HT-29 (cell line): ENCODE measurements at places on chromosomes 4 and X. TPM values are rescaled to one million over a fixed set of nuclear protein-coding genes. Genes with fewer than 3 reads are reported as not detected.

DNA sequence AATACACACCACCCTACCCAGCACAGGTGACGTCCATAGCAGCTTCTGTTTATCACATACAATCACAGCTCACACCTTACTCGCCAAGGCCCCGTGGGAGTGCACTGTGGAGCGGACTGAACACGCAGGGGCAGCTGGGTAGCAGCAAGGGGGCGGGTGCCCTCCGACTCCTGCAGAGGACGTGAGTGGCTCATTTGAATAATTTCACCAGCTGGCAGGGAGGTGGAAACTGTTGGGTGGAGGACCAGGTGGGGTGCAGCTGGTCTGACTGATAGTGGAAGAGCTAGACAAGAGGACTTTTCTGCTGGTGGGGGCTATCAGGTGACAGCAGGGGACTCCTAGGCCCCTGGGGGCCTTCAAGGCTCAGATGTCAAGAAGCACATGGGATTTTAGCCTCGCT lies 16.3 kb downstream of the MAN2B2 start:
- DNase-seq = no peak

DNA sequence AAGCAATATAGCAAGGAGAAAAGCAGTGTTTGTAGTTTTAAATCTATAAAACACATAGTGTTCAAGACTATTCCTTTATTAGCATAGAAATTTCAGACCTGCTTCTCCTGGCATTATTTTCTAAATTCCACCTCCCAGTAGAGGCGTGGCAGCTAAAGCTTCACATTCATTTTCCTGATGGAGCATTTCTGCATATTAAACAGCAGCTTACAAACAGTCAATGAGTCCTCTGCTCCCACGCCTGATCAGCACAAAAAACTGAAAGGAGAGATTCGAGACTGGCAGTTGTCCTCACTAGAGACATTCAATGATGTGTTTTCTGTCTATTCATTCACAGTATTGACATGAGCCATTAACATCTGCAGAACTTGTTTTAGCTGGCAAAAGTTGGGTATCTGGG lies 61.4 kb downstream of the SHISA3 start:
- no peak for DNase-seq

GRCh38 chr4:41061482-41062185 lies 152.7 kb downstream of the APBB2 start:
- no peak for DNase-seq

DNA sequence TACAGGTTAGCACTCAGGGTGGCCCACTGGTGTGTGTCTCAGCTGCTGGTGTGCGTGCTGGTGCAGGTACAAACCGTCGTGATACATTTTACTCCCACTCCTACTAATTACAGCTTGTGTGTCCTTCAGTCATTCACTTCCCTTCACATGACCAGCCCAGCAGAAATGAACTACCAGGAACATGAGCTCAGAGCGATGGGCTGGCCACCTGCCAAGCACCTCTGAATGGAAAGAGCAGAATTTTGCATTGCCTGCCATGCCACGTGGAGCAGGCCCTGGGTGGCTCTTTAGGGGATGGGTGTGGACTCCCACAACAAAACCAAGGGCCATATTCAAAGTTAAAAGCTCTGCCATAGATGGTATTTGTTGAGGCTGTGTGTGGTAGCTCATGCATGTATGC lies 58.9 kb upstream of the PGM2 start:
- DNase-seq = peak; percentile 10

DNA sequence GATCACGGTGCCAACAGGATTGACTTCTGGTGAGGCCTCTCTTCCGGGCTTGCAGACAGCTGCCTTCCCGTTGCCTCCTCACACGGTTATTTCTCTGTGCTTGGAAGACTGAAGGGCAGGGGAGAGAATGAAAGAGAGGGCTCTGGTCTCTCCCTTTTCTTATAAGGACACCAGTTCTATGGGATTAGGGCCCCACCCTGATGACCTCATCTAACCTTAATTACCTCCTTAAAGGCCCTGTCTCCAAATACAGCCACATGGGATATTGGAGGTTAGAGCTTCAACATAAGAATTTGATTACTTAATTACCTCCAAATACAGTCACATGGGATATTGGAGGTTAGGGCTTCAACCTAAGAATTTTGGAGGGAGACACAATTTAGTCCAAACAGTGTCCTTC lies 46.5 kb downstream of the EVC start:
- DNase-seq = no peak

DNA sequence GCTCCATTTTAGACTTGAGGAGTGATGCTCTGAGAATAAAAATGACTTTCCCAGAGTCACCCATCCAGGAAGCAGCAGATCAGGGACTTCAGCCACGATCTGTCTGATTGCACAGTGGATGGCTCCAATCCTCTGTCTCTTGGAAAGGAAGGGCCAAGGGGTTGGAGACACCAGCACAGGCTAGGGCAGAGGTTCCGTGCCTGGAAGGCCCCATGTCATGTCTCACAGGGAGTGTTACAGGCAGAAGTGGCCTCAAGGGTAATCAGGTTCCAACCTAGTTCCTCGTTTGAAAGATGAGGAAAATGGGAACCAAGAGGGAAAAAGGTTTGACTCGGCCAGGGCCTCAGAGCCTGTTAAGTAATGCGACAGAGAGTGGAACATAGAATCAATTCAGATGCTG lies 160.0 kb downstream of the EFNB1 start:
- DNase-seq = no peak

DNA sequence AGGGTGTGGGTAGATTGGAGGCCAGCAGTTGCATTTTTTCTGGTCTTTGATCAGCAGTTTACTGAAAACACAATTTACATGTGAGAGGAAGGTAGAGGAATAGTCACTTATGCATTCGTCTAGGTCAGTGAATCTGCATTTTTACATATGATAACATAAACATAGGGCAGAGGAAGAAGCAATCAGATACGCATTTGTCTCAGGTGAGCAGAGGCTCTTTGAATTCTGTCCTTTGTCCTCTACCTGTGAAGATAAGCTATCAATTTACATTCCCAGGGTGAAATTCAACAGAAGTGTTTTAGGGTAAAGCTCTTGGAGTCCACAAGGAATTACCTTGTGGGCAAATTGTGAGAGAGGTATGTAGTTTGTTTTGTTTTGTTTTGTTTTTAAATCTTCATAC lies 306.5 kb downstream of the MAGEB5 start:
- DNase-seq = no peak

DNA sequence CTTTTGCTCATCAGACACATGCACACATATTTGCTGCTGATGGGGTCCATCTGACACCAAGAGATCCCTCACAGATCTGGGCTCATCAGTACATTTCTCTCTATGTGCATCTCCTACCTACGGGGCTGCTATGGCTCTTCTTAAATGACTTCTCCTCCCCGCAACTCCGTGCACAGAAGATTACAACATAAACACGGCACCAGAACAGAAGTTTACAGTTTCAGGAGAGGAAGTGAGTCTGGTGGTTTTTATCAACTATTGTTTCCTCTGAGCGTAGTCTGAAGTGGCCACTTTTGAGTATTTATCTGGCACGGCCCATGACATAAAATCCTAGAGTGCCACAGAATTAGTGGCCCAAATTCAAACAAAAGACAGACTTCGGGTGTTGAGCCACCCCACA lies 263.8 kb downstream of the PRDM5 start:
- DNase-seq = no peak

- no peak for DNase-seq
Measured at GRCh38 chrX:41881166-41881565, 42.2 kb downstream of the CASK start.

DNA sequence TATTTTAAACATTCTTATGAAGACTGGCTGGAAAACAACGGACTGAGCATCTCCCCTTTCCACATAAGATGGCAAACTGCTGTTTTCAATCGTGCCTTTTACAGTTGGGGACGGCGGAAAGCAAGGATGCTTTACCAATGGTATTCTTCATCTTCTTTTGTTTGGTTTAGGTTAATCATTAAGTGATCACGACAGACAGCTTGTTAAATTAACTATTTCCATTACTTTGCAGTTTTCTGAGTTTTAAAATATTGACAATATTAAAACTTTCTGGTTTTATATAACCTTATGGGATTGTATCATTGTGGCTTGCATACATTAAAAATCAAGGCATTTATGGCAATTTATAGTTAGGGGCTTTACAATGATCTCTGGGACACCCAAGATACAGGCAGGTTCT lies 3.8 kb downstream of the MBTPS2 start:
- DNase-seq = no peak

- no peak for DNase-seq
Measured at GRCh38 chr4:137648531-137648930, 116.2 kb upstream of the PCDH18 start.

DNA sequence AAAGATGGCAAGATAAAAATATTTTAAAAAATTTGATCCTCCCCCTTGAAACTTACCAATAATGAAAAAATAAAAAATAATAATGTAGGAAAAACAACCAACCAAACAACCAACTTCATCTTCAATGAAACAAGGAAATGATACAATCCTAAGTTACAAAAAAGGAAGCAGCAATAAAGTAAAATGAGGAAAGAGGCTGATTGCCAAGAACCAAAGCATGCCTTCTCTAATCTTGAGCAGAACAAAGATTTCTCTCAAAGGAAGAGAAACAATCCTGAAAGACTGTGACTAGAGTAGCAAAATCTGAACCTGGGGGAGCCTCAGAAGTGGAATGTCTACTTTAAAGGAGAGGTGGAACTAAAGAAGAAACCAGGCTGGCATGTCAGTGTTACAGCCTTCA lies 10.9 kb upstream of the WDFY3 start:
- DNase-seq = no peak

- DNase-seq = peak; percentile 41
Measured at GRCh38 chr4:78379040-78379439, 172.5 kb upstream of the ANXA3 start.

- DNase-seq = no peak
Measured at GRCh38 chr4:17595471-17596005, 18.5 kb downstream of the LAP3 start.

GRCh38 chr4:38360201-38360600 lies 303.8 kb upstream of the KLF3 start:
- DNase-seq = no peak

- DNase-seq = no peak
Measured at GRCh38 chr4:166989886-166990285, 244.4 kb downstream of the SPOCK3 start.

GRCh38 chr4:78119698-78120097 lies 62.6 kb downstream of the FRAS1 start:
- no peak for DNase-seq

GRCh38 chr4:22129454-22130029 lies 181.0 kb upstream of the KCNIP4 start:
- DNase-seq = peak; percentile 72

GRCh38 chr4:5810770-5811430 lies 82.0 kb downstream of the CRMP1 start:
- DNase-seq = no peak

DNA sequence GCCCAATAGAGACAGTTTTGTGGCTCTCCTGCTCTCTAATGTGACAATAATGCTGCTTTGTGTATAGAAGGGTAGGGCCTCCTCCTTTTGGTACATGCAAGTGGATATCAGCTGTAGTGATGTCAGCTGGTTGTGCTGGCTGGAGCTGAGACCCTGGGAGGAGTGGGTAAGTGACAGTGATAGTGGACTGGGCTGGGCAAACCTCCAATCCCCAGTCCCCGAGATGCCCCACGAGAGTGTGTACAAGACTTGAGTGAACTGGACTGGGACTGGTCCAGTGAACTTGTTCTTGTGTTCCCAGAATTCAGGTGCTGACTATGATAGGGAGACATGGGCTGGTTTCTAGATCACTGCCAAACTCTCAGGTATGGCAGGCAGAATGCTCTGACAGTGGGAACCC lies 583.6 kb upstream of the PCDH10 start:
- DNase-seq = no peak

DNA sequence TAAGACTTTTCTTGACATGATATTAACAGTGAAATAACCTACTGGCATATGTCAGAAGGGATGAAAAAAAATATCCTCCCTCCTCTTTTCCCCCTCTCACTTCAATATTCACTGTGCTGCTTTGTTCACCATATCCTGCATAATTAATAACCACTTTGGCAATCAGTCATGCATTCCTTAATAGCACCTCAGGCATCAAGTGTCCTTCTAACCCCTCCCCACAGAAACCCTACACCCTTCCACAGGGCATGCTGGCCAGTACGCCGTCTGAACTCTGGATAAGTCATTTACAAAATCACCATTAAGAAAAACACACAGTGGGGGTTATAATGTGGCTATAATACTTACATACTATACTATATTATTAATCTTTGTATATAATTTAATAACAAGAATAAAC lies 165.9 kb downstream of the PDGFC start:
- DNase-seq = no peak

GRCh38 chrX:1442724-1443367 lies 9.9 kb downstream of the ASMTL start:
- DNase-seq = no peak

DNA sequence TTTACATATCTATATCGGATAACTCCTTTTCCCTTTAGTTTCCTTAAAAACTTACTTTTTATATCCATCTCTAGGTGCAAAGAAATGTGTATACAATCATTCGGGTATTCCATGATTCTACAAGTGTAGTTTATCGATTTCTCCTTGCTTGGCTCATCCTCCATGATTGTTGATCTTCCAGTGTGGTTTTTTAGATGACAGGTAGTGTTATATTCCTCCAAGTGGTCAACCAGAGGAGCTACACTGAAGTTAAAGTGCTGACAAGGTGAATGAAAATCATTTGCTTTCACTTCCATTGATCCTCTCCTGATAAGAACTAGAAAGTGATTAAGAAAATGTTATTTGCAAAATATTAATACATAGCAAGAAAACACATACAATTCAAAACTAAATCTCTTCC lies 38.5 kb downstream of the TMEM156 start:
- no peak for DNase-seq

- DNase-seq = no peak
Measured at GRCh38 chr4:107472265-107472948, 247.6 kb downstream of the PAPSS1 start.

DNA sequence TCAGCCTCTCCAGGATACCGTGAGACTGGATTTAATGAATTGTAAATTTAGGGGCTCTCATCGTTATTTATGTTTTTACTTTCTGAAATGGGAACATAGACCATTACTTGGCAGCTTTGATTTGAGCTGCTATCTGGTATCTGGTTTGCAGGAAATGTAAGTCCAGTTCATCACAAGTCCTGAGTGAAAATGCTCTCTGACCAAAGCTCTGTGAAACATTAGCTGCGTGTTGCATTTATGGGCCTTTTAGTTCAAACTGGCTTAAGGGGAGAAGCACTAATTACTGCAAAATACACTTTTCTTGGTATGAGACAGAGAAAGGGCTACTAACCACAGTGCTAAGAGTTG lies 420 bp downstream of the CC2D2A start:
- no peak for DNase-seq

- DNase-seq = no peak
Measured at GRCh38 chrX:118660085-118660484, 67.3 kb upstream of the IL13RA1 start.

- no peak for DNase-seq
Measured at GRCh38 chr4:112184438-112184837, 39.2 kb downstream of the FAM241A start.

ATP6AP2 gene
- 15.3 and 19.5 TPM in 2 replicates for total RNA-seq

PDE6B gene
- not detected in 2 replicates for total RNA-seq

CDS1 gene
- total RNA-seq = 11.6 and 14.8 TPM in 2 replicates

QRFPR gene
- total RNA-seq = not detected in 2 replicates

BGN gene
- 14.0 and 23.2 TPM in 2 replicates for total RNA-seq

DACH2 gene
- not detected in 2 replicates for total RNA-seq

IL2 gene
- total RNA-seq = not detected in 2 replicates

EMCN gene
- not detected in 2 replicates for total RNA-seq

TDO2 gene
- 0.13 and 0.64 TPM in 2 replicates for total RNA-seq

RS1 gene
- not detected in 2 replicates for total RNA-seq

CTAG1A gene
- total RNA-seq = not detected in 2 replicates

DLG3 gene
- total RNA-seq = 40.8 and 55.6 TPM in 2 replicates

AADAT gene
- 0.81 TPM in 2 replicates for total RNA-seq

USP51 gene
- not detected in 2 replicates for total RNA-seq

STBD1 gene
- total RNA-seq = 3.3 and 4.0 TPM in 2 replicates
